ENCODE measurements at places on chromosomes 1 and 21. TPM values are rescaled to one million over a fixed set of nuclear protein-coding genes. Genes with fewer than 3 reads are reported as not detected.

The AADACL4 gene
- not detected for total RNA-seq

The BRINP2 gene
- total RNA-seq, result 0.34 TPM

The ILDR2 gene
- total RNA-seq, result 1.6 TPM

The A3GALT2 gene
- total RNA-seq, result not detected

The PIGR gene
- 2.2 TPM for total RNA-seq

The EPRS1 gene
- 133 TPM for total RNA-seq

The FCAMR gene
- total RNA-seq, result not detected

The SLC22A15 gene
- 4.5 TPM for total RNA-seq

The COL16A1 gene
- 8.8 TPM for total RNA-seq

GRCh38 chr1:51856745-51857144 lies 21.8 kb downstream of the NRDC start:
- H3K4me1 ChIP-seq, result peaks cover 46% of the 10 kb centered on the region
- no peak for DNase-seq
- H3K27me3 ChIP-seq, result no peaks in the 10 kb centered on the region
- peaks cover 14% of the 10 kb centered on the region for H3K36me3 ChIP-seq
- no peak overlapping the region for H3K4me3 ChIP-seq
- H3K27ac ChIP-seq, result peak overlapping the region; percentile 88

- H3K36me3 ChIP-seq, result no peaks in the 10 kb centered on the region
- H3K4me1 ChIP-seq, result peaks cover 15% of the 10 kb centered on the region
- H3K4me3 ChIP-seq, result peak overlapping the region; percentile 76
Measured at GRCh38 chr1:21437341-21437640, 2.6 kb upstream of the NBPF3 start.

DNA sequence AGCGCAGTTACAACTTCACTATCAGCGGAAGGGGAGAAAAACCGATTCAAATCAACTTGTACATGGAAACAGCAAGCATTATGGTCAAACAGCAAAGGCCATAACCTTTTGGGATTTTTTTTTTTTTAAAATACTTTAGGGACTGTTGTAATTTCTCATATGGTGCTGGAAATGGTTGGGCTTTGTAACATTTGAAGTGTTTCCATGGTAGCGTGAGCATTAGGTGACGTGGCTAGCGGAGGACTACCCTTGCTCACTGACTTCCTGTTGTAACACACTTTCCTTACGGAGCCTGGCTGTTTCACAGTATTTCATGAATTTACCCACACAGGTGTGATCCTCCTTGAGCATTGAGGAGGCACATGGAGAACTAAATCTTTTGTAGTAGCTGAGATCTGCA lies 269.5 kb downstream of the TM2D1 start:
- no peak for DNase-seq
- H3K4me1 ChIP-seq, result peaks cover 72% of the 10 kb centered on the region
- no peak overlapping the region for H3K4me3 ChIP-seq
- H3K27me3 ChIP-seq, result no peaks in the 10 kb centered on the region
- H3K27ac ChIP-seq, result no peak overlapping the region
- H3K36me3 ChIP-seq, result no peaks in the 10 kb centered on the region

GRCh38 chr1:57736940-57737339 lies 313.1 kb upstream of the DAB1 start:
- H3K27ac ChIP-seq, result no peak overlapping the region
- no peaks in the 10 kb centered on the region for H3K36me3 ChIP-seq
- no peak overlapping the region for H3K4me3 ChIP-seq
- no peak for DNase-seq
- 0 out of 2 replicates have a peak, but pooled peaks cover 2% of the 10 kb centered on the region for H3K4me1 ChIP-seq
- H3K27me3 ChIP-seq, result no peaks in the 10 kb centered on the region

DNA sequence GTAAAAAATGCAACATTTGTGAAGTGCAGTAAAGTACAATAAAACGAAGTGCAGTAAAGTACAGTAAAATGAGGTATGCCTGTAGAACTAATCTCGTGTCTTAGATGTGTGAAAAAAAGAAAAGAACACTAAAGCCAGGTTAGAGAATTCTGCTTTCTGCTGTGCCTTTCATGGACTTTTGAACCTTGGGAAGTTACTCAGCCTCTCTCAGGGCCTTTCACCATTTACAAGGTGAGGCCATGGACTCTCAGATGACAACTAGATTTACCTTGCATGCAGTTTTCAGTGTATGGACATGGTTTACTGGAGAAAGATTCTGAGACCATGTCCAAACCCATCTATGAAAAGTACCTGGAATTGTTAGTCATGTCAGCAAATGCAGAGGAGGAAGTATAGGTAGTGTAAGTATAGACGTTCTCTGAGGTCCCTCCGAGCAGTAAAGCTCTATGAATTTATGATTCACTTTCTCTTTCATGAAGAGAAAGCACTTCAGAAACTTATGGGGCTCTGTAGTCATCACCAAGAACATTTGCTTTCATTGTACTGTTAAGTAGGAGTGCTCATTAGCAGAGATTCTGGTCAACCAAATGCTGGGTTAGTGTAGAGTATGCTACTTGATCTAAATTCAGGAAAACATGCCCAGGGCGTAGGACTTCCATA lies 143.1 kb downstream of the CACNA1E start:
- no peaks in the 10 kb centered on the region for H3K27me3 ChIP-seq
- no peaks in the 10 kb centered on the region for H3K36me3 ChIP-seq
- DNase-seq, result no peak
- peaks cover 6% of the 10 kb centered on the region for H3K4me1 ChIP-seq

DNA sequence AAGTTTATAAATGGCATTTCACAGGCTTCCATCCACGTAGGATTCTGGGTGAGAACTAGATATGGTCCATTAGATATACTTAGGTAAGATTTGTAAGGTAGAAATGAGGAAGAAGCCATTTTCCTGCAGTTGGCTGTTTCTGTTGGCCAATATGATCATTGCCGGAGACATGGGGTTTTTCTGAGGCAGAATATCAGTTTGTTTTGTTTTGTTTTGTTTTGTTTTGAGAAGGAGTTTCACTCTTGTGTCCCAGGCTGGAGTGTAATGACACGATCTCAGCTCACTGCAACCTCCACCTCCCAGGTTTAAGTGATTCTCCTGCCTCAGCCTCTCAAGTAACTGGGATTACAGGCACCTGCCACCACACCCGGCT lies 8.7 kb upstream of the EYA3 start:
- H3K27ac ChIP-seq, result no peak overlapping the region
- H3K4me1 ChIP-seq, result no peaks in the 10 kb centered on the region
- H3K36me3 ChIP-seq, result no peaks in the 10 kb centered on the region
- no peak overlapping the region for H3K4me3 ChIP-seq
- no peak for DNase-seq

GRCh38 chr1:20724364-20725188 lies 6.8 kb upstream of the KIF17 start:
- H3K27ac ChIP-seq, result no peak overlapping the region
- no peak for DNase-seq
- peaks cover 9% of the 10 kb centered on the region for H3K27me3 ChIP-seq
- H3K4me1 ChIP-seq, result peaks cover 21% of the 10 kb centered on the region
- H3K36me3 ChIP-seq, result no peaks in the 10 kb centered on the region
- H3K4me3 ChIP-seq, result no peak overlapping the region

- no peak overlapping the region for H3K4me3 ChIP-seq
- no peaks in the 10 kb centered on the region for H3K4me1 ChIP-seq
- H3K27ac ChIP-seq, result no peak overlapping the region
- 0 out of 2 replicates have a peak, but pooled peaks cover 4% of the 10 kb centered on the region for H3K36me3 ChIP-seq
Measured at GRCh38 chr1:104932949-104933679, 1183.4 kb downstream of the AMY1C start.

DNA sequence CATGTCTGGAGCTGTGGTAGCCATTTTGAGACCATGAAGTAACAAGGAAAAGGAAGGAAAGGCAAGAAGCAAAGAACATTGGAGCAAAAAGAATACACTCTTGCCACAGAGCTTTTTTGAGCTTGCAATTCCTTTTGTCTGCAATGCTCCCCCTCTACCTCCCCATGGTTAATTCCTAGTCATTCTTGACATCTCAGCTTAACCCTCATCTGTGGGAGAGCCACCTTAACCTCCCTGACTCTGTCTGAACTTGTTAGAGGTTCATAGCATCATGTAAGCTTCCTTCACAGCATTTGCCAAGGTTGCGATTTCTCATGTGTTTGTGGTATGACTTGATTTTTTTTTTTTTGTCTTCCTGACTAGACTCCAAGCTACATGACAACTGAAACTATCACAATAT lies 564.1 kb upstream of the PLXNA2 start:
- H3K4me3 ChIP-seq, result no peak overlapping the region
- peaks cover 6% of the 10 kb centered on the region for H3K36me3 ChIP-seq
- H3K4me1 ChIP-seq, result peaks cover 5% of the 10 kb centered on the region
- no peak overlapping the region for H3K27ac ChIP-seq
- no peak for DNase-seq

DNA sequence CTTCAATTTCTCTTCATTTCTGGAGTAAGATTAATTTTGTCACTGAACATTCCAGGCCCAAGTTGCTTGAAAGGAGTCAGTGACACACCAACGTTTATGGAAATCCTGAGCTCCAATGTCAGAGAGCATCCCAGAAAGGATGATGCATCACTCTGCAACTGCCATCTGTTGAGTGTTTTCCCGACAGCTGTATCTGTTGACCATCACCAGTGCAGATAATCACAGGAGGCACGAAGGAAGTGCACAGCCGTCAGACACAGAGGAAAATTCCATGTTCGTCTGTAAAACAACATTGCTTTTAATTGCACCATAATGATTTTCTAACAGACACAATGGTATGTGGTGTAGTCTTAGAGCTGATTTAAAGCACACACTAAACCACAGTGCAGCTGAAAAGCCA lies 376.7 kb upstream of the ADGRL2 start:
- DNase-seq, result no peak
- H3K36me3 ChIP-seq, result peaks cover 17% of the 10 kb centered on the region
- H3K27me3 ChIP-seq, result no peaks in the 10 kb centered on the region
- no peak overlapping the region for H3K27ac ChIP-seq
- no peak overlapping the region for H3K4me3 ChIP-seq

- peak; percentile 54 for DNase-seq
- peaks cover 55% of the 10 kb centered on the region for H3K27me3 ChIP-seq
- no peak overlapping the region for H3K27ac ChIP-seq
- H3K36me3 ChIP-seq, result no peaks in the 10 kb centered on the region
Measured at GRCh38 chr1:32894019-32894600, 7.1 kb downstream of the TMEM54 start.

- H3K4me1 ChIP-seq, result peaks cover 15% of the 10 kb centered on the region
- no peaks in the 10 kb centered on the region for H3K27me3 ChIP-seq
- no peak for DNase-seq
- no peak overlapping the region for H3K4me3 ChIP-seq
- no peaks in the 10 kb centered on the region for H3K36me3 ChIP-seq
Measured at GRCh38 chr1:178946855-178947676, 76.2 kb upstream of the ANGPTL1 start.

DNA sequence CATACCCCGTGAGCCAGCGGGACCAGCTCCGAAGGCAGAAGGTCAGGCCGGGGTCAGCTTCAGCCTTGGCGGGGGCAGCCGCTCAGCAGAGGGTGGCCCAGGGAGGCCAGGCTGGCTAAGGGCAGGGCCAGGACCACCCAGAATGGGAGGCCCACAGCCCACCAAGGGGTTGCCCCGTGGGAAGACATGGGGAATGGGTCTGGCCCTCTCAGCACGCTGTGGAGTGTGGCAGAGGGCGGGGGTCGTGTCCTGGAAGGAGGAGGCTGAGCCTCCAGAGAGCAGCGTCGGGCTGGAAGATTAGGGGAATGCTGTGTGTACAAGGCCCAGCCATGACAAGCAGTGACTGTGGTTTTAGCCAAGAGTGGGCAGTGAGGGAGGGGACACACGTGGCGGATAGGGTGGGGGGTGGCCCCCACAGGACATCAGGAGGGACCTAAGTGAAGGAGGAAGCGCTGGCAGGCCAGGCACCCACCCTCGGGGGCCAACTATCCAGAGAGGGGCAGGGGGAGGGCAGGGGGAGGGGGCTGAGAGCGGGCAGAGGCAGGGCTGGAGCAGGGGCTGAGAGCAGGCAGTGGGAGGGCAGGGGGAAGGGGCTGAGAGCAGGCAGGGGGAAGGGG lies 43.9 kb upstream of the POFUT2 start:
- no peaks in the 10 kb centered on the region for H3K36me3 ChIP-seq
- H3K27me3 ChIP-seq, result no peaks in the 10 kb centered on the region
- no peak for DNase-seq
- peaks cover 28% of the 10 kb centered on the region for H3K4me1 ChIP-seq
- H3K4me3 ChIP-seq, result no peak overlapping the region

- peak; percentile 80 for DNase-seq
- peak within 1 kb of the TSS; percentile 99 for H3K4me3 ChIP-seq
- H3K27me3 ChIP-seq, result peaks cover 6% of the 10 kb centered on the region
- peaks cover 30% of the 10 kb centered on the region for H3K4me1 ChIP-seq
Measured at GRCh38 chr1:200738327-200738948, at the start of gene CAMSAP2. CAMSAP2 (plus strand) TSS chr1:200738893; CDS start chr1:200739828, 935 bp downstream.

- no peak overlapping the region for H3K4me3 ChIP-seq
- H3K27ac ChIP-seq, result no peak overlapping the region
- no peaks in the 10 kb centered on the region for H3K36me3 ChIP-seq
- no peak for DNase-seq
- peaks cover 12% of the 10 kb centered on the region for H3K4me1 ChIP-seq
Measured at GRCh38 chr1:179825206-179825605, 52.4 kb downstream of the TOR1AIP2 start.

DNA sequence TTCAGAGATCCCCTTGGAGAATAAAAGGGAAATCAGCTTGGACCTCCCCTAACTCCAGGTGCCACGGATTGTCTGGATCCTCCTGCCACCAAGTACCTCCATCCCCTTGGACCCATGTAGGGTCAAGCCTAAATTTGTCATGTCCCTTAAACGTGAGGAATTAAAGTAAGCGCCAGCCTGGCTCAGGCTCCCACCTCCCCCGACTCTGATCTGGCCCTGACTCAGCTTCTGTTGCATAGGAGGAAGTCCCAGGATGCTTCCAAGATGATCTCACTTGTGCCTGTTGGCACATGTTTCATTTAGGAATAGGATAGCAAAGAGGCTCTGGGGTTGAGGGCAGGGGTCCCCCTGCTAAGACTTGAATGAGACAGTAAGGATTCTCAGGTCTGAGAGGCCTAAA lies 231.9 kb upstream of the JUN start:
- H3K27ac ChIP-seq, result no peak overlapping the region
- peaks cover 15% of the 10 kb centered on the region for H3K27me3 ChIP-seq
- H3K4me3 ChIP-seq, result no peak overlapping the region
- H3K36me3 ChIP-seq, result peaks cover 16% of the 10 kb centered on the region
- H3K4me1 ChIP-seq, result peaks cover 49% of the 10 kb centered on the region
- DNase-seq, result no peak

DNA sequence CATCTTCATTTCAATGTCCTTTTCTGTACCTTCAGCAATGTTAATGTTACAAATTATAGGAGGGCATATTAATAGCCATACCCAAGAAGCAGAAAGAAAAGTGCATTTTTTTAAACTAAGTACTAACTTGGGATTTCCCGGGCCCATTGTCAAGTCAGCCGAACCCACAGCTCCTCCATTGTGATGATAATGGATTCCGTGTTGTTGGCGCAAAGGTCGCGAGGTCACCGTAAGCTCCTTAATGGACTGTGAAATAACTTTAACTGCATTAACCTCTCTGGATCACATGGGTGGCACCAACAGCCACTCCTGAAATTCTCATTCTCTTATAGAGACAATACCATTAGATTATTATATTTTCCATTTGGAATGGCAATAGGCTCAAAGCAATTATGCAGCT lies 250.6 kb upstream of the RRP15 start:
- no peaks in the 10 kb centered on the region for H3K27me3 ChIP-seq
- H3K36me3 ChIP-seq, result no peaks in the 10 kb centered on the region
- H3K27ac ChIP-seq, result no peak overlapping the region

GRCh38 chr1:200037904-200038303 lies 10.4 kb downstream of the NR5A2 start:
- H3K36me3 ChIP-seq, result no peaks in the 10 kb centered on the region
- peaks cover 29% of the 10 kb centered on the region for H3K27me3 ChIP-seq
- no peak overlapping the region for H3K4me3 ChIP-seq
- H3K27ac ChIP-seq, result peak overlapping the region; percentile 58

Data from WTC11 (cell line).